Stimulated activated CD4-positive, alpha-beta T cell treated with anti-CD3 and anti-CD28 coated beads, Interleukin-1b, Interleukin-23, amount 100 ng/mL, for 4 hours (primary cell): ENCODE measurements at places on chromosomes 3 and 15.

DNA sequence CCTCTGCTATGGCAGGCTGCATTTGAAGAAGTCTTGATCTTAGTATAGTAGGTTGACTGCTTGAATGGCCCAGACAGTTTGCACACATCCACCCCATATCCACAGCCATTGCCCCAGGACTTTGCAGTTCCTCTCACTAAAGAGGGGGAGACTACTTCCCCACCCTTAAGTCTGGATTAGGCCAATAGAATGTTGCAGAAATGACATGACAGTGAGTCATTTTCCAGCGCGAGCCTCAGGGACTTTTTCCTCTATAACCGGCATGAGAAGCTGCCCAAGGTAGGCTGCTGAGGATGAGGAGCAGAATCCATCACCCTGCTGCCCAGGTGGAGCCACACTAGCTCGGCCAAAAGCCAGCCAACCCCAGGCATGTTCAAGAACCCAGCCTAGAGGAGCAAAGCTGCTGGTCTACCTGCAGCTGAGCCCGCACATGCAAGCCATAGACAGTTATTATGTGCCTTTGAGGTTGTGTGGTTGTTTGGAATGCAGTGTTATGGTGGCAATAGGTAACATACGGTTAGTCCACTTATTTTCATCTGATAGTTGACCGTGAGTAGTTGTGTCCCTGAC, 113.9 kb downstream of the TLE3 start:
- DNase-seq = no peak

GRCh38 chr3:144809380-144809779, 837.8 kb downstream of the DIPK2A start:
- DNase-seq = no peak

DNA sequence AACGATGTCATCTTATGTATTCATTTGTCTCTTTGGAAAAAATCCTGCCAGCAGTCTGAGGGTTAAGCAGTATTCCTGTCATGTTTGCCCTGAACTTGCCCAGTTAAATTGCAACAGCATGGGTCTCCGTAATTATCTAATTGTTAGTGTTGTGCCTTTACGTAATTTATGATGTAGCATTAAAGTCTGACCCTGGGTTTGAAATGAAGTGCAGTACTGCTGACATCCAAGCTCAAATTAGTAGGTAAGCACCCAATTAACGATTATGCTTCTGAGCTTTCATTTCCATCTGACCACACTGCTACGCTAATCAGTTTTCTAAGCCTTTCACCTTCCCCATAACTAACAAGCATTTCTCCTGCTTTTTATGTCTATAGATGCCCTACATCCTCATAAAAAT, 241.8 kb downstream of the ARRDC4 start:
- DNase-seq = no peak

DNA sequence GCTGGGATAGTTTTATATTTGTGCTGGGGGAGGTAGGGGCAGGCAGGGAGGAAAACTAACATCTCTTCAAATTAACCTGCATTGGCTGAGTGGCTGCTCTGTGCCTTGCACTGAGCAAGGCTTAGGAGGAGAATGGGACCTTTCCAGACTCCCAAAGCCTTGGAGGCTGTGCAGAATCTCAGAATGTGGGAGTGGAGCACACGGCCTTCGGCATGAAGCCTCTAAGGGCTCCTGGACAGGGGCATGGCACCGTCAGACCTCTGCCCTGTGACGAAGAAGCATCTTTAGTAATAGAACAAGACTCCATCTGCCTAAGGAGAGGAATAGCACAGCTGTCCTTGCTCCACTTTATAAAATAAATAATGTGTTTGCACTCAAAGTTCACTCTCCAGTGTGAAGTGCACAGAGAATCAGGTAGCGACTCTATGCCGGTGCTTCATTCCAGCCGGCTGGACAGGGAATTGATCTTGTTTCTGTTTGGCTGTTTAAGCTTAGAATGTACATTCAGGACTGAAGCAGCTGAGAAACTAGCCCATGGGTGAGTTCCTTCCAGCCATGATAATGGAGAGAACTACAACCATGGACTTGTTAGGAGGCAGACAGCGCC, 228.5 kb upstream of the ADAMTS9 start:
- DNase-seq = no peak

DNA sequence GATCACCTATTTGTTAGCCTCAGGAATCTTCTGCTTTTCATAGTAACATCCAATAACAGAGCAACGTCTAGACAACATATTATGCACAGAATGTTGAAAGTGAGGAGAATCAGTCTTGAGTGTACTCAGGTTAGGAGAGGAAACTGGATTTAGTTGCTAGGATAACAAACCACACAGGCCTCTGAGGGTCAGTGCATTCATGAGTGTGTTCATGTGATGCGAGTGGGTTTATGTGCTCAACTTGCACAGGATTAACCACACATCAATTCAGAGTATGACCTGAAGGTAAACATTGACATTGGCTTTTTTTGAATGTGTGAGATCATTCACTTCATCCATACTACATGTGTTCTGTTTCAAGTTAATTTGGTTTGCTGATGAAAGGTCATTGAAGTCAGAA, 287.6 kb downstream of the DIPK2A start:
- DNase-seq = no peak

- DNase-seq = peak; percentile 70
Observed at GRCh38 chr3:138935863-138936740, 10.8 kb downstream of the FOXL2 start.

DNA sequence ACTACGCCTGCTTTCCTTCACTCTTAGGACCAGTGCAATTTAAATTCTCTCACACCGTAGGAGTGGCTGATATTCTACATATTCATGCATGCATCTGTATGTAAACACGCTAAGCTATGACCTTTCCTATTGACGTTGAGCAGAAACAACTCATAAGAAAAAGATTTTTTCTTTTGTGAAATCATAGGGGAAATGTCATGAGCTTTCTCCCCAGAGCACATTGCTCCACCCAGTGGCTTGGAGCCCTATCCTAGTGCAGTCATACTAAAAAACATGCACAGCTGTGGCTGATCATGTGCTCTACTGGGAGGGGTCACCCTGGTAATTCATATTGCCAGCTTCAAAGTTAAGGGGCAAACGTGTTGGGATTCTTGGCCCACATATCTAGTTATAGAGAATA, 1.8 kb upstream of the MESD start:
- DNase-seq = no peak
